CD4-positive, alpha-beta T cell treated with Interleukin-12 subunit alpha and Interleukin-12 subunit beta, for 1 hour (primary cell): ENCODE measurements at places on chromosomes 5 and 9.

DNA sequence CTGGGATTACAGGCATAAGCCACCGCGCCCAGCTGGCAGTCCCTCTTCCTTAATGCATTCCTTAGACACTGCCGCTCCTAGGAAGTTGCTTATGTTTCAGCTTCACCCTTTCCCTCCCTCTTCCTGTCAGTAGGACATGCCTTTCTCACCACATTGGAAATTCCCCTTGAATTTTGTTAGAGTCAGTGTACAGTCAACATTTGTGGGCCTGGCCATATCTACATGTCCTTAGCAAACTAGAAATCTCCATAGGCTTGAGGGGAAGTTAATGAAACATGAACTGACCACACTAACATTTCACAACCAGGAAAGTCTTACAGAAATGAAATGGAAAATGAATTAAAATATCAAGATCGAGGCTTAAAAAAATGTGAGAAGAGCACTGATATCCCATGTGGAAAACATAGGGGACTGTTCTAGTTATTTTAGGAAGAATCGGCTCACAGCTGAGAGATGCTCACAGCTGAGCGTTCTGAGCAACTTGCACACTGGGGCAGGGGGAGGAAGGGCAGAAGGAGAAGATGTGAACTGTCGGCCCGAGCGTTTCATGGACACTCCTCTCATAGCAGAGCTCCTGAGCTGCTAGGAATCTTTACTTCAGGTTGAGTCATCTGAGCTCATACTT lies 21.1 kb upstream of the LVRN start:
- no peak for DNase-seq

DNA sequence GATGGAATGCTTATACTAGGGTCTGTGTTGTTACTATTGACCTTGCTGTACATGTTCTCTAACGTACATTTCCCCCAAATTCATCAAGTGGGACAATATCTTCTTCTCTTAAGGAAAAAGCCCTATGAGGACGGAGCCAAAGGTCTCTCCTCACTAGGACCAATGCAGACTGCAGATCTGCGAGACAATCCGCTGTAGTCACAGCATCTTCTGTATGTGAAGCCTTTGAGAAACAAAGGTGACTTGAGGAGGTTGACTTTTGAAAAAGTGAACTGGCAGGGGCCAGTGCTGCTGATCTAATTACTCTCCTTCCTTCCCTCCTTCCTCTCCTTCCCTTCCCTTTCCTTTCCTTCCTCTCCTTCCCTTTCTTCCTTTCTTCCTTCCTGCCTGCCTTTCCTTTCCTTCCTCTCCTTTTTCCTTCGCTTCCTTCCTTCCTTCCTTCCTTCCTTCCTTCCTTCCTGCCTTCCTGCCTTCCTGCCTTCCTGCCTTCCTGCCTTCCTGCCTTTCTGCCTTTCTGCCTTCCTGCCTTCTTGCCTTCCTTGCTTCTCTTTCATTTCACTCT lies 71.1 kb upstream of the BASP1 start:
- no peak for DNase-seq

DNA sequence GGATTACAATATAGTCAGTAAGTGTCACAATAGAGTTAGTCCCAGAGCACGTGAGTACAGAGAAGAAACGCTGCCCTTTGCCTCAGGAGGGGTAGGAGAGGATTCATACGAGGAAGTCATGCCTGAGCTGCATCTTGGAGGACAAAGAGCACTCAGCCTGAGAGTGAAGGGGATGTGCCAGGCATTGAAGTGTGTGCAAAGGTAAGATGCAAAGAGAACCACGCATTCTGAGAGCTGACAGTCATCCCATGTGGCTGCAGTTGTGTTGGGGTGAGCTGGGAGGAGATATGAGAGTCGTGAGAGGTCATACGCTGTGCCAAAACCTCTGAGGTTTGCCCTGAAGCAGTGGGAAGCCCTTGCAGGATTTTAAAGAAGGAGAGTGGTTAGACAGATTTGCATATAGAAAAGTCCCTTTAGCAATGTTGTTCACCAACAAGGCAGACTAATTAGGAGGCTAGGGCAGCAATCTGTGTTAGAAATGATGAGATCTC lies 97.5 kb downstream of the PIP5K1B start:
- no peak for DNase-seq

- no peak for DNase-seq
Measured at GRCh38 chr5:109788596-109788995, 98.9 kb downstream of the MAN2A1 start.

DNA sequence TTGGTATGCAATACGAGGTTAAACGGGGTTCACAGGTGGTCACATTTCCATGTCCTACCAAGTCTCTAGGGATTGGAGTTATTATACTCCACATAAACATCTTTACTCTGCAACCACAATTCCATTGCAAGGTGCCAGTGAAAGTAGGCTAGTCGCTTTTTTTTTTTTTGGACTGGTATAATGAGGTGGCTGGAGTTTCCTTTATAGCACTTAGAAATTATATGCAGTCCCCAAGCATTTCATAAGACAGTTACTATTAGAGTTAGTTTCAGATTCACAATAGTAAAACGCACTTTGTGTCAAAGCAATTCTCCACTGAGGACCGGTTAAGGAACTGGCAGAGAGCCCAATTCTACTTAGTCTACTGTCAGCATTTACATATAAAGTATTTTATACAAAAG lies 1.4 kb downstream of the MEF2C start:
- no peak for DNase-seq

GRCh38 chr9:110933350-110934001 lies 104.8 kb downstream of the LPAR1 start:
- DNase-seq: no peak

- no peak for DNase-seq
Measured at GRCh38 chr5:138391859-138392386, 39.4 kb downstream of the KDM3B start.

- DNase-seq: peak; percentile 62
Measured at GRCh38 chr9:133142684-133143622, 20.8 kb downstream of the GBGT1 start.

- DNase-seq: peak; percentile 73
Measured at GRCh38 chr9:89483592-89484474, 14.1 kb downstream of the SEMA4D start.

- no peak for DNase-seq
Measured at GRCh38 chr5:68011801-68012200, 203.8 kb upstream of the PIK3R1 start.

DNA sequence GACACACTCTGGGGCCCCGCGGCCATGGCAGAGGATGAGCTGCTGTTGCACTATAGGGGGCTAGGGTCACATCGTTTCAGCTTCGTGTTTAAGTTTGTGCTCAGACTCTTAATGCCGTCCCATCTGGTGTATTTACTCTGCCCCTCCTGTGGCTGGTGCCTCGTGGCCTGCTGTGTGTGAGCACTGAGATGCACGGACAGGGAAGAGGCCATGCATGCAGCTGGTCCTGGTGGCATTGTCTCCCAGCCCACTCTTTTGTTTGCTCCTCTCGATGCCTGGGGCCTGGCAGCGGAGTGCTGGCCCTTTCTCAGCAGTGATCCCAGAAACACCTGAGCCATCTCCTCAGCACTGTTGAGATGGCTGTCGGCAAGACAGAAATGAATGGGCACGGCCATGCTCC lies 30.0 kb upstream of the PHF2 start:
- DNase-seq: no peak
